NCI-H510A treated with DMSO at 0.1 percent for 48 hours (cell line): ENCODE measurements at places on chromosomes 2 and 18.

DNA sequence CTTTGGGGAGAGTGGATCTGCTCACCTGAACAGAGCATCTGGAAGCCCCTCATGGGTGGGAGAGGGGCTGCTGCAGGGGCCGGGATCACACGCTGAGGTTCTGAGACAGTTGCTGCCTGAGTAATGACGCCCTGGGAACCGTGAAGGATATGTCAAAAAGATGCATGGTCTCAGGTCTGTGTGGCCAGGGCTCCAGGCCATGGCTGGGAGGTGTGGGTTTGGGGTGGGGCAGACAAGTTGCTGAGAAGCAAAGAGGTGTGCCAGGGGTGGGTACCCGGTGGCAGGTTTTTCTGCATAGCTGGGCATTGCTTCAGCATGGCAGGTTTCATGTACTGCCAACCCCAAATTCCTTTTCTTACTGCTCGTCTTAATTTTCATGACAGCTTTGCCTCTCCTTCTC is 133.5 kb downstream of the RPIA start:
- no peak for DNase-seq

DNA sequence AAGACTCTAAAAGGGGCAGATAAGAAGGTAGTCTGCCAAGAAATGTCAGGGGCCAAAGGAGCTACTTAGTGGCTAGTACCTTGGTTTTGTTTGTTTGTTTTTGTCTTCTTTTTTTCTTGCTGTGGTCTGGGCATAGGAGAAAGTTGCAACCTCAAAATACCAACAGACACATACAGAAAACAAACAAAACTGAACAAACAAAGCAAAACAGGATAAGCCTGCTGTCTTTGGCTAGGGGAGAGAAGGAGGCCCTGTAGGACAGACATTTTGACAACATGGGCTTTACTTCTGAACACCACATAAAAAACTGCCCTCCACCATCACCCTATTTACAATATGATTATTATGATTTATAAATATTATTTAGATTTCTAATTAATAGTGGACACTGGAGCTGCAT is 460.8 kb downstream of the PTH2R start:
- DNase-seq = no peak

- DNase-seq = no peak
Measured at GRCh38 chr2:241834527-241835210, 24.0 kb downstream of the PDCD1 start.

GRCh38 chr18:76246590-76246989 is 248.5 kb downstream of the ZNF516 start:
- DNase-seq = no peak

GRCh38 chr18:70931942-70932814 is 643.3 kb downstream of the SOCS6 start:
- peak; percentile 62 for DNase-seq

DNA sequence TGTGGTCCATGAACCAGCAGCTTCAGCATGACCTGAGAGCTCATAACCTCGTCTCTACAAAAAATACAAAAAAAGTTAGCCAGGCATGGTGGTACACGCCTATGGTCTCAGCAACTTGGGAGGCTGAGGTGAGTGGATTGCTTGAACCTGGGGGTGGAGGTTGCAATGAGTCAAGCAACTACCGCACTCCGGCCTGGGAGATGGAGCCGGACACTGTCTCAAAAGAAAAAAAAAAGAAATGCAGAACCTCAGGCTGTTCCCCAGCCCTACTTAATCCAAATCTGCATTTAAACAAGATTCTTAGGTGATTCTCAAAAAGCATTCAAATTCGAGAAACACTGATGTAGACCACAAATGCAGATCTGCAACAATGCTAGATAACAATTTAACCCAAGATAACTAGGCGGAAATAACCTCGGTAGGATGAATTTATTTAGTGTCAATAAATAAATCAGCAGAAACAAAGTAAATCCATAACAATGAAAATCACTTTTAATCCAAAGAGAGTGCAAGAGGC is 203.5 kb downstream of the SP3 start:
- DNase-seq = no peak

GRCh38 chr18:31252522-31252921 is 65.4 kb upstream of the DSG1 start:
- DNase-seq = no peak

DNA sequence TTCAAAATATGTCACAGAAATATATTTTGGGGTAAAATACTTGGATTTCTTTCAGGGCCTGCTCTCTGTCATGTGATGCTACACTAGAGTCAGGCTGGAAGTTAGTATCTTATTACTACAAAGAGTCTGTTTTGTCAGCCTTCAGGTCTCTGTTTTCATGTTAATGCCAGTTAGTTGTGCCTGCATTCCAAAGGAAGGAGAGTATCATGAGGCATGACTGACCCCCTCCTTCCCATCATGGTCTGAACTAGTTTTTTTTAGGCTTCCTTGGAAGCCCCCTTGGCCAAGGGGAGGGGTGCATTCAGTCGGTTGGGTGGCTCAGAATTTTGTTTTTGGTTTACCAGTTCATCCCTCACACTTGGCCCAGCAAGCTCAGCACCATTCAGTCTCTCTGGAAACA is 318.0 kb downstream of the ALK start:
- DNase-seq = no peak

DNA sequence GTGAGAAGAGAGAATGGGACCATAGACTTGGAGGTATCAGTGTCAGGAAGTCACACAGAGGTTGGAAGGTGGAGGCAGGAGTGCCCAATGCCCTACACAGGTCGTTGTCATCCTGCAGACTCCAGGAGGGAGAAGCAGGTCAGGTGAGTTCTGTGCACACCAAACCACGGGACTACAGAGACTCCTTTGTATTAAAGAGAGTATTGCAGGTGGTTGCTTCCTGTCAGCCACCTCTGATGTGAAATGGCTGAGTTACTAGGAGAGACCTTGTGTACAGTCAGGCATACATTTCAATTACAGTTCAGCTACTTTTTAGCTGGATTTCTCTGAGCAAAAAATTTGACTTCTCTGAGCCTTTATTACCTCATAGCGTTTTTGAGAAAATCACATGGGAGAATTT is 51.6 kb downstream of the SPP2 start:
- peak; percentile 1 for DNase-seq

GRCh38 chr2:236162882-236163470 is 5.2 kb downstream of the GBX2 start:
- no peak for DNase-seq

DNA sequence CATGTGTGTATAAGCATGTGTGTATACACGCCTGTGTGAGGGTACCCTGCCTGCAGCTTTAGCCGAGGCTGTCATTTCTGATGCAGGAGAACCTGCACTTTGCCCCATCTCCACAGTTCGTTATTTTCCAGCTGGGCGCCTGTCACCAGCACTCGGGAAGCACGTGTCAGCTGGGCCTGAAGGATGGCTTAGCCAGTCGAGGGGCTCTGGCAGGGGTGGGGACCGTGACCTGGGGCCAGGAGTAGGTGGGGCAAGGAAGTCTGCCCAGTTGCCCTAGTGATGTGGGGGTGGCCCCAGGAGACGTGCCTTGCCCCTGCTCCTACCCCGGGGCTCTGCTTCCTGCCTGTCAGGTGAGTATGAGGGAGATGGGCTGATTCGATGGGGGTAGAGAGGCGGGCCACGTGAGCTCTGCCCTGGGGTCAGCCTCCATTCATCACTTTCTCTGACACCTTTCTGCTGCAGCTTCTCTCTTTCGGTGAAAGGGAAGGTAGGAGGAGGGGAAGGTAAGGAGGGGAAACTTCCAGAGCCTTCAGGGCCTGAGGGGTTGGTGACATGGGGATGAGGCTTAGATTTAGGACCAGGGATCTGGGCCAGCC is 130.6 kb upstream of the SKOR2 start:
- no peak for DNase-seq

GRCh38 chr2:191711621-191712020 is 33.7 kb downstream of the NABP1 start:
- no peak for DNase-seq

DNA sequence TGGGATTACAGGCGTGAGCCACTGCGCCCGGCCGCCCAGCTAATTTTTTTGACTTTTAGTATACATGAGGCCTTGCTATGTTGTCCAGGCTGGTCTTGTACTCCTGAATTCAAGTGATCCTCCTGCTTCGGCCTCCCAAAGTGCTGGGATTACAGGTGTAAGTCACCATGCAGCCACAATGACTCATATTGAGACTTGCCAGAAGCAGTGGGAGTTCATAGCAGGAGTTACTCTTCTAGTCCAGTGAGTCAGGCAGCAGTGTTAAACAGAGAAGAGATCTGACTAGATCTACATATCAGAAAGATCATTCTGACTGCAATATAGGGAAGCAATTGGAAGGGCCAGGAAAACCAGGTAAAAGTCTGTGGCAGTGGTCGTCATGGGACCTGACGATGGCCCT is 1.5 kb upstream of the FLACC1 start:
- DNase-seq = no peak

GRCh38 chr2:747762-748351 is 70.7 kb upstream of the TMEM18 start:
- DNase-seq = no peak

DNA sequence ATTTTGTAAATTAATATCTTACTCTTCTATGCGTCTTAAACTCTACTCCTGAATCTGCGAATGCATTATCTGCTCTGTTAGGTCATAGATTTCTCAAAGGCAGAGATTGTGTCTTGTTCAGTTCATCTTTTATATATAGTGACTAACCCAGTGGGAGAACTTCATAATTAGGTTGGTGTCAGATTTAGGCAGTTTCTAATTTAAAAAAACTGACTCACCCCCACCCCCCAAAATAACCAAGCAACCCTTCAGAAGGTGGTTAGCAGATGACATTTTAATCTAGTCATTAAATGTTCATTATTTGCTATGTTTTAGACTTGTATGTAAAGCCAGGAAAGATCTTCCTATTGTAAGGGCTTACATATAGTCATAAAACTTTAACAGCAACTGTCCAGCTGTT is 10.4 kb downstream of the SERPINB12 start:
- DNase-seq = no peak

GRCh38 chr2:207230261-207231105 is 64.7 kb upstream of the KLF7 start:
- DNase-seq = peak; percentile 48

DNA sequence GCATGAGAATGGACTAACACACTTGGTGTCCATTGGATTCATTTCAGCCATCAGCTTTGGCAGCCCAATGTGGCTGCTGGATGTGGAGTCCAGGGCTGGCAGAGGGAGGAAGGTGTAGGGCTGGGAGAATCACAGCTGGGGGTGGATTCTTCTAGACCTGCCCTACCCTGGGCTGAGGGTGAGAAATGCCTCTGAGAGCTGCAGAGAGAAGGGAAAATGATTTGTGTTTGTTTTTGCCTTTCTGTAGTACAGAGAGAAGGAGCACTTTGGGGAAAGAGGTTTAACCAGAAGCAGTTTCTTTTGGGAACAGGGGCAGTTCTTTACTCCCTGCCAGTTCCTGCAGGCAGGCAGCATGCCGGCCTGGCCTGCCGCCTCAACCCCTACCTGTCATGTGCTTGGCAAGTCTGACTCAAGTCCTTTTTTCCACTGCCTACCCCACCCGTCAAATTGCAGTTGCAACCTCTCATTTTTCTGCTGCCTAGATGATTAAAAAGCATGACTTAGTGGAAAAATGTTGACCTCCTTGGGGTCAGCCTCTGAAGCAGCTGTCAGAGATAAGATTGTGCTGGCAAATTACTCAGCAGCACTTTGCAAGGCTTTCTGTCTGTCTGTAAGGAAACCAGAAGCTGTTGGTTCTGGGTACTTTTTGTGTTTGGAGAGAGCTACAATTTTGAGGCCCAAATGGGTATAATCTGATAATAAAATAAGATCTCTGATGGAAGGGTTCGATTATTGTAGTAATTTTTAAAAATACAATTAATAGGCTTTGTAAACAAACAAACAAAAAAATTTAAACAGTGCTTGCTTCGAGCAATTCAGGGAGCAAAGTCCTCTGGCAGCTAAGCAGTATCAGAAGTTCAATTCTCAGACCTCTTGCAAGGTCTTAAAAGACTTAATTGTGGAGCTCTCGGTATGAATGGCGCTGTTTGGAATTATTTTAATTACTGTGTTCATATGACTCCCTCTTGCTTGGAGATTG is 21.7 kb downstream of the LBH start:
- no peak for DNase-seq

- DNase-seq = peak; percentile 61
Measured at GRCh38 chr2:134253804-134254203, at the start of gene MGAT5. Gene MGAT5 (plus strand): TSS chr2:134254072. CDS start chr2:134254404, 332 bp downstream.

DNA sequence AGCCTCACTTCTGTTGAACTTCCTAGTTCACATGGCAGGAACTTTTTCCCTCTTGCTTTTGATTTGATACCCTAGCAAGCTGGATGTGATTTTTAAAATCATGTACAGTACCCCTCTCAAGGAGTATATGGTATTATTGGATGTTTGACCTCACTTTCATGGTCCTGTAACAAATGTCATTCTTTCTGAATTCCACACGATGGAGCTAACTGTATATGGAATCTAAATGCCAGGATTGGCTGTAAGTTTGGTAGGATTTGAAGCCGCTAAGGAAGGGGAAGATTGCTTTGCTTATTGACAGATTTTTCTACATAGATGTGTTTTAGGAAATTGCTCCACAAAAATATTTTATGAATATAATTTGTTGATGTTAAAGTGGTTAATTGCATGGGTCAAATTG is 18.3 kb downstream of the MAIP1 start:
- peak; percentile 46 for DNase-seq

DNA sequence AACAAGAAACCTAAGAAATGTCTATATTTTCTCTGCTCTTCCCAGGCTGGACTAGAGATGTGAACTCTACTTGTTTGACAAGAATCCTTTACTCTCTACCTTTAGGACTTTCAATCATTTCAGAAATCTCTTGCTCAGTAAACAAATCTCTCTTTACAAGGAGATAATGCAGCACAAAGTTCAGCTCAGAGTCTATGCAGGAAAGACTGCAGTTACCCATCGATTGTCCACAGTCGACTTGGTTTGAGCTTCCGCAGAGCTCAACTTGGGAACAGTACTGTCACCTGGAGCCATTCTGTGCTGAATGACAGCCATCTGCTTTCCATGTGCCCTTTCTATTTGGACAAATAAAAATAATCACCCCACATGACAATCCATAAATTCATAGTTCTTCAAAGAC is 259.7 kb upstream of the STON1 start:
- DNase-seq = no peak

- no peak for DNase-seq
Measured at GRCh38 chr2:65296971-65297370, 69.3 kb downstream of the ACTR2 start.

DNA sequence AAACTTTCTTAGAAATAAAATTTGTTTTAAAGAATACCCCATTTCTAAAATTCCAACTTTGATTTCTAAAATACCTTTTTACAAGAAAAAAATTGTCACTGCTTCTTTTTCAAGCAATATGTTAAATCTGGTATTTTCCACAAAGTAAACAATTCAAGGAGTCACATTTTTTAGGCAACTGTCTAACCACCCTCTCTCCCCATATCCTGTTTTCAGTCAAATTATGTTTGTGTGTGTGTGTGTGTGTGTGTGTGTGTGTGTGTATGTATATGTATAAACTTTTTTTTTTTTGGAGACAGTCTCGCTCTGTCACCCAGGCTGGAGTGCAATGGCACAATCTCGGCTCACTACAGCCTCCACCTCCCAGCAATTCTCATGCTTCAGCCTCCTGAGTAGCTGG is 59.3 kb downstream of the ADNP2 start:
- no peak for DNase-seq

GRCh38 chr2:120425014-120425413 is 79.1 kb downstream of the INHBB start:
- no peak for DNase-seq
